Large intestine (tissue), 12 donors: ENCODE measurements at places on chromosomes 7 and 10. TPM values are rescaled to one million over a fixed set of nuclear protein-coding genes. Genes with fewer than 3 reads are reported as not detected.

GRCh38 chr7:94396037-94396431 lies 1.3 kb downstream of the COL1A2 start:
- H3K4me3 ChIP-seq, result peak overlapping the region; percentile 61
- peak; percentile 33 for DNase-seq
- H3K36me3 ChIP-seq, result peaks cover 6% of the 10 kb centered on the region

- peaks cover 57% of the 10 kb centered on the region for H3K36me3 ChIP-seq
- peaks cover 2% of the 10 kb centered on the region for H3K4me1 ChIP-seq
- no peak overlapping the region for H3K27ac ChIP-seq
- no peak overlapping the region for H3K4me3 ChIP-seq
Observed at GRCh38 chr7:47428768-47429472, 153.0 kb downstream of the TNS3 start.

DNA sequence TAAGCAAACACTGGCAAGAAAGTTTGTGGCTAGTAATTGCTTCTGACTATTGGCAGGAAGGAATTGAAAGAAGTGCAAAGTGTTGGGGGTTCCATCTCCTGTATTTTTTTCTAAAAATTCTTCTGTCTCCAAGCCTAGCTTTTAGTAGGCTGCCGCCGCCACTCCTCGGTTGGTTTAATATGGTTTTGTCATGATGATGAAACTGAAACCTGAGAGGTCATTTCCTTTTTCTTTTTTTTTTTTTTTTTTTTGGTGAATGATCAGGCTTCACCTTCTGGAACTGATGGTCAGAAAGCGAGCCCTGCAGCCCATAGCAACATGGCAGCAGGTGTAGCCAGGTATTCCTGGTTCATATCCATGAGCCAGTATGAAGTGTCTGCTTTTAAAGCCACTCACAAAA lies 75.3 kb upstream of the AGBL3 start:
- no peak overlapping the region for H3K4me3 ChIP-seq
- peak overlapping the region; percentile 42 for H3K27ac ChIP-seq
- H3K4me1 ChIP-seq, result peaks cover 4% of the 10 kb centered on the region
- H3K27me3 ChIP-seq, result no peaks in the 10 kb centered on the region
- no peak for DNase-seq

GRCh38 chr10:102660888-102661657 lies 16.8 kb downstream of the TRIM8 start:
- H3K27me3 ChIP-seq, result no peaks in the 10 kb centered on the region
- H3K27ac ChIP-seq, result no peak overlapping the region
- DNase-seq, result peak; percentile 77

GRCh38 chr7:97555857-97556421 lies 175.9 kb upstream of the TAC1 start:
- no peaks in the 10 kb centered on the region for H3K27me3 ChIP-seq
- no peak overlapping the region for H3K27ac ChIP-seq
- H3K36me3 ChIP-seq, result no peaks in the 10 kb centered on the region
- no peak for DNase-seq
- H3K4me3 ChIP-seq, result no peak overlapping the region

GRCh38 chr10:58925381-58925780 lies 251.1 kb upstream of the PHYHIPL start:
- H3K4me3 ChIP-seq, result no peak overlapping the region
- H3K27ac ChIP-seq, result no peak overlapping the region
- no peaks in the 10 kb centered on the region for H3K4me1 ChIP-seq
- no peaks in the 10 kb centered on the region for H3K36me3 ChIP-seq

DNA sequence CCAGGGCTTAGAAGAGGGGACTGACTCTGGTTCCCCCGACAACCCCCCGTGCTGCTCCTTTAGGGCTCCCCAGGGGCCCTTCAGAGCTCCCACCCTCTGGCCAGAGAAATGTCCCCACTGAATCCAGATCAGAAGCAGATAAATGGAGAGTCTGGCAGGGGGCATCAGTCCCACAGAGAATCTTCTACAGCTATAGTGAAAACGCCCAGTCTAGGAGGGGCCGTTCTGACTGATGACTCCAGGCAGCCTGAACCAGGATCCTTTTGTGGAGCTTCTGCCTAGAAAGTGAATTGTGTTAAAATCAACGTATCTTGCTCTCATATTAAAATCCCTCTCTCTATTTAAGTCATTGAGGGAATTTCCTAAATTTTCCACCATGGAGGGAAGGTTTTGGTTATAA lies 471.4 kb downstream of the LRMDA start:
- H3K36me3 ChIP-seq, result no peaks in the 10 kb centered on the region
- H3K4me3 ChIP-seq, result no peak overlapping the region
- H3K27ac ChIP-seq, result no peak overlapping the region
- DNase-seq, result no peak
- no peaks in the 10 kb centered on the region for H3K27me3 ChIP-seq

GRCh38 chr10:103678178-103678526 lies 177.2 kb downstream of the SH3PXD2A start:
- H3K27ac ChIP-seq, result peak overlapping the region; percentile 75
- H3K27me3 ChIP-seq, result no peaks in the 10 kb centered on the region
- peaks cover 5% of the 10 kb centered on the region for H3K36me3 ChIP-seq
- peak overlapping the region; percentile 25 for H3K4me3 ChIP-seq

DNA sequence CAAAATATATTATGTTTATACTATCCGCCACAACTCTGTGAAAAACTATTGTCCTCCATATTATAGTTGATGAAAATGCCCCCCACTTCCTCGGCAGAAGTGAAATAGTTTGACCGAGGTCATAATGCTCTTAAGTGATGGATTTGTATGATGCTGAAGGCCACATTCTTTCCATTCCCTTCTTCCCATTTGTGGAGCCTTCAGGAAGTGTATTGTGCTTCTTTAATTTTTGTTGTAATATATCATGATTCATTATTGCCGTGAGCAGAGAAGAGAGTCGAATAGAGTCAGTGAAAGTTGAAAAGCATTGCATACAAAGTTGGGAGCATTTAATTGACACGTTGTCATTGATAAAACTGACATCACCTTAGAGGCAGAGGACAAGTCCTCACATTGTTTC lies 460.3 kb downstream of the SUGCT start:
- H3K4me1 ChIP-seq, result no peaks in the 10 kb centered on the region
- no peaks in the 10 kb centered on the region for H3K36me3 ChIP-seq
- H3K27me3 ChIP-seq, result no peaks in the 10 kb centered on the region
- H3K27ac ChIP-seq, result no peak overlapping the region

GRCh38 chr7:75055830-75056772 lies 17.5 kb downstream of the RCC1L start:
- H3K27ac ChIP-seq, result no peak overlapping the region
- peak; percentile 6 for DNase-seq
- H3K27me3 ChIP-seq, result no peaks in the 10 kb centered on the region
- H3K4me1 ChIP-seq, result no peaks in the 10 kb centered on the region
- no peak overlapping the region for H3K4me3 ChIP-seq

GRCh38 chr7:149210551-149210950 lies 15.2 kb downstream of the ZNF282 start:
- H3K27ac ChIP-seq, result no peak overlapping the region
- H3K36me3 ChIP-seq, result peaks cover 91% of the 10 kb centered on the region
- no peaks in the 10 kb centered on the region for H3K4me1 ChIP-seq

DNA sequence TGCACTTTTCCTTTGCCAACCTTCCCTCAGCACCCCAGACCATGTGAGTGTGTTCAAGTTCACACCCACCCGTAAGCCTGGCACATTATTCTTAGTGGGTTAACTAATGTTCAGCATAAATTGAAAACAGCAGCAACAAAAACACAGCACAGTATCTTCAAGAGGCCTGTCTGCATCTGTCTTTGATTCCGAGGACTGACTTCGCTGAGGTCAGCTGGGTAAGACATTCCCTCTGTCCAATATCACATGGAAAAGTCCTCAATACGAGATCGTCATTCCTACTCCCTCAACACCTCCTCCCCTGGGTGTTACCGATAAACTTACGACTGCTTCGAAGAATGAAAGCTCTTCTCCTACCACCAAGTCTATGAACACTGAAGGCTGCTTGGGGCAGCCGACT lies 218.8 kb downstream of the SFMBT2 start:
- DNase-seq, result no peak
- no peaks in the 10 kb centered on the region for H3K4me1 ChIP-seq
- H3K36me3 ChIP-seq, result peaks cover 3% of the 10 kb centered on the region
- H3K27me3 ChIP-seq, result no peaks in the 10 kb centered on the region

- no peak for DNase-seq
- no peak overlapping the region for H3K4me3 ChIP-seq
- peaks cover 9% of the 10 kb centered on the region for H3K4me1 ChIP-seq
Observed at GRCh38 chr10:123995082-123995460, 98.3 kb downstream of the CHST15 start.

DNA sequence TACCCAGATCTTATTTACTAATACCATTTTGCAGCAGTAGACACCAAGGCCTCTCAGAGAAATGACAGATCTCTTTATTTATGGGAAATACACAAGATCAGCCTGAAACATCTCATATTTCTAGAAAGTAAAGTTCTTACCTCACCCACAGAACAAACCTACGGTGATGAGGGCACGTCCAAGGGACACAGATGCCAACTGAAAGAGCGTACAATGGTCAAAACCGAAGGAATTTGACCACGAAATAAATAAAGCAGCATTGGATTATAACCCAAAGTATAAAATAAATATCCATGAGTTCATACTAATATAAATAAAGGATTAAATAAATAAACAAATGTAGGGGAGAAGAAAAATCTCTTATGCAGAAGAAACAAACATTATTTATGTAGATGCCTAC lies 747.0 kb downstream of the TNS3 start:
- H3K4me1 ChIP-seq, result no peaks in the 10 kb centered on the region
- no peak overlapping the region for H3K27ac ChIP-seq
- DNase-seq, result no peak
- H3K27me3 ChIP-seq, result no peaks in the 10 kb centered on the region

DNA sequence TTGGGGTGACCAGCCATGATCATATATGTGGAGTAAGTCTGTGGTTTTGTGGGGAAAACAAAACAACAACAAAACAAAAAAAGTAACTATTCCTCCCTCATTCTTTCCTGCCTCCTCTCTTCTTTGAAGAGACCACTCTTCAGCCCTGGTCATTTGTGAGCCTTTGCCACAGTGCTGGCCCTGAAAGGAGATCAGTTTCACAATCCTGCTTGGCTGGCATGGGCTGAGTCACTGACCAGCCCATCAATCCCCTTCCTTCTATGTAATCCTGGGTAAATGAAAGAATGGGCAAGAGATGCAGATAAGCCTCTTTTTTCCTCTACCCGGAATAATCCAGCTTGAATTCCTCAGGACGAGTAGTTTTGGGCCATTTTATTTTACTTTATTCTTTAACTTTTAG lies 13.6 kb downstream of the CSTF2T start:
- H3K27me3 ChIP-seq, result no peaks in the 10 kb centered on the region
- no peaks in the 10 kb centered on the region for H3K4me1 ChIP-seq
- H3K4me3 ChIP-seq, result no peak overlapping the region
- no peak for DNase-seq
- H3K36me3 ChIP-seq, result no peaks in the 10 kb centered on the region
- H3K27ac ChIP-seq, result no peak overlapping the region

DNA sequence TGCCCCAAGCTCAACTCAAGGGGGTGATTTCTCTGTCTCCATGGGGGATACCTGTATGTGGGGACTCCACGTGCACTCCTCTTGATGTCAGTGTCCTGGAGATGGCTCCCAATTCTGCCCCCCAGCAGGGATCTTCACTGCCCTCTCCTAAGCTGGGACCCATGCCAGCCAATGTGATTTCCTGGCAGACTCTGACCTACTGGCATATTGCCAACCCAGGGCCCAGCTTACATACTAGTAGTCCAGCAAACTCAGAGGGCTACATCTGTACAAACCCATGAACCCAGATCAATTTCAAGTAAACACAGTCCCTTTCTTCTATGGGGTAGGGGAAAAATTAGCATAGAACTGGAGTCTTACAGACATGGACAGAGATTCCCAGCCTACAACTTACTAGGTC lies 26.2 kb upstream of the BMPR1A start:
- no peaks in the 10 kb centered on the region for H3K36me3 ChIP-seq
- peaks cover 16% of the 10 kb centered on the region for H3K4me1 ChIP-seq
- H3K27ac ChIP-seq, result no peak overlapping the region
- DNase-seq, result peak; percentile 48

KCND2 gene
- 2.5 TPM for polyA plus RNA-seq

GOLGA7B gene
- 3.9 TPM for polyA plus RNA-seq

ADCY1 gene
- polyA plus RNA-seq, result 1.4 TPM

SLC13A4 gene
- polyA plus RNA-seq, result 1.1 TPM

GPRIN2 gene
- polyA plus RNA-seq, result 10.3 TPM

NSMCE4A gene
- 77.2 TPM for polyA plus RNA-seq
